ENCODE measurements at places on chromosomes 2 and 18.

DNA sequence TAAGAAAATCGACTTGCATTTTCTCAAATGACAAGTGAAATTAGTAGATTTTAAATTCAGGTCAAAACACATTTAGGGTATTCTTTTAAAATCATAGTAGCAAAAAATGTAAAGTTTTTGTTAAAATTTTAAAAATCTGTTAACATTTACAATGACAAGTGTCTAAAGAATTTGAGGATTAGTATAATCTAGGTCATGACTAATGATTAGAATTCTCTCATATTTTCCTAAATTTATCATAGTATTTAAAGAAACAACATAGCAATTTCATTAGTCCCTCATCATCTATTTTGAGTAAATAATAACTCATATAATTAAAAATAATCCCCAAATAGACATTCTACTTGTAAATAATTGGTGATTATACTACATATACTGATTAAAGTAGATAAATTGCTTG lies 23.6 kb downstream of the THUMPD2 start:
- DNase-seq = no peak

DNA sequence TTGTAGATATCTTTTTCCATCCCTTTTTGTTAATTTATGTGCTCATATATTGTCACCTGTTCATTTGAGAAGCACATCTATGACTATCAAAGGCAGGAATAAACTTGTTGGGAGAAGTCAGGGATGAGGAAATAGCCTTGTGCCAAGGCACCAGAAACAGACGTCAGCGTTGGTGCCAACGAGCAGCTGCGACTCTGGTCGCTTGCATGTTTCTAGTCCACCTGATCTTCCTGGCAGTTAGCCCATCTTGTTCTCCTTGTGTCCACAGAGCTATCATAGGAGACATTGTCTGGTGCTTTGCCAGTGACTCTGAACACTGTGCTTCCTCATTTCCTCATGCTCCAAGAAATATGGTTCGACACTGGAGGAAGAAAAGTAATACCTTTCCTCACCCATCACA lies 374.4 kb downstream of the PTPRM start:
- DNase-seq = no peak

GRCh38 chr18:65938592-65939372 lies 188.0 kb downstream of the CDH7 start:
- no peak for DNase-seq

GRCh38 chr2:132677661-132678060 lies 7.7 kb upstream of the LYPD1 start:
- DNase-seq = no peak

- DNase-seq = no peak
Observed at GRCh38 chr18:74856434-74856833, 258.8 kb downstream of the ZNF407 start.

DNA sequence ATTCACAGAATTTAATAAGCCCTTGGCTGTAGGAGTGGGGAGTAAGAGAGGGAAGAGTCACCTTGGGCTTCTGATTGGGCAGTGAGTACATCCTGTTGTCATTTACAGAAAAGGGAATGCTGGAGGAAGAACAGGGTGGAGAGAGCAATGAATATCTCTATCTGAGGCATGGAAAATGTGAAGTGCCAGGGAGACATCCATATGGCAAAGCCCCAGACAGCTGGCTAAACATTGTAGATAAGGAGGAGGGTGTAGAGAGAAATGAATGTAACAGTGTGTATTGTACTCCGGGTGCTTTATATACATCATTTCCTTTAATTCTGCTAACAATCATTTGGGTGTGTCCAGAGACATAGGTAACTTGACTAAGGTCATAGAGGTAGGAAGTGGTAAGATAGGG lies 103.5 kb downstream of the UPP2 start:
- no peak for DNase-seq

DNA sequence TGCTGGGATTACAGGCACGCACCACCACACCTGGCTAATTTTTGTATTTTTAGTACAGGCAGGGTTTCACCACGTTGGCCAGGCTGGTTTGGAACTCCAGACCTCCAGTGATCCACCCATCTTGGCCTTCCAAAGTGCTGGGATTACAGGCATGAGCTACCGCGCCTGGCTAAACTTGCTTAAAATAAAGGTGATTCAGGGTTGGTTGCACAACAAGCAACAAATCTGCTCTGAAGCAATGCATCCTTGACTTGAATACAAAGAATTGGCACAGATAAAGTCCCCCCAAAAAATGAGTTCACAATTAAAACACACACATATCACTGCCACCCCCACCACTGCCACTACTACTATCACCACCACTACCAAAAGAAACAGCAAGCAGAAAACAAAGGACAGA lies 34.9 kb downstream of the CCDC88A start:
- no peak for DNase-seq

DNA sequence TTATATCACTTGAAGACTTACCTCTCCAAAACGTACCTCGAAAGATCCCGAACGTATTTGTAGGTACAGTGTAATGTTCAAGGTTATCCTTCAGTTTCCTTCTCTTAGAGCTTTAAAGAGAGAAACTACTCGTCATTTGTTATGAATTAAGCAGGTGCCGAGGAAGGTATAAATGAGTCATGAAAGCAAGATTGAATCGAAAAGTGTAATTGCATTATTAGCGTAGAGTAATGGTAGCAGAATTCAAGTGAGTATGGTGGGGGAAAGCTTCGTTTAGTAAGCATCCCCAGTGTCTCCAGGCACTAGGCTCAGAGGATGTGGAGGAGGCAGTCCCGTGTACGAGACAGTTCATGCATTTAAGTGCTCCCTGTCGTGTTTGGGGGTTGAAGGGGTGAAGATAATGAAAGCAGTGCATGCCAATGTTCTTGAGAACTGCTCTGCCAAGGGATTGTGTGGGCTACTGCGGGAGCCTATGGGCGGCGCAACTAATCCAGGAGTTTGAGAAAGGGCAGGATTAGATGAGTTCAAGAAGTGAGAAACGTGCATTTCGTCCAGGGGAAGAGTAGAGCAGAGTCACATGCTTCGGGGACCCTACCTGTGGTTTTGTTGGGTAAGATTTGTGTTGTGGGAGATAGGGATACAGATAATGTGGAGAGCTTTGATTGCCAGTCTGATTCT lies 858 bp downstream of the POLR1B start:
- DNase-seq = no peak

DNA sequence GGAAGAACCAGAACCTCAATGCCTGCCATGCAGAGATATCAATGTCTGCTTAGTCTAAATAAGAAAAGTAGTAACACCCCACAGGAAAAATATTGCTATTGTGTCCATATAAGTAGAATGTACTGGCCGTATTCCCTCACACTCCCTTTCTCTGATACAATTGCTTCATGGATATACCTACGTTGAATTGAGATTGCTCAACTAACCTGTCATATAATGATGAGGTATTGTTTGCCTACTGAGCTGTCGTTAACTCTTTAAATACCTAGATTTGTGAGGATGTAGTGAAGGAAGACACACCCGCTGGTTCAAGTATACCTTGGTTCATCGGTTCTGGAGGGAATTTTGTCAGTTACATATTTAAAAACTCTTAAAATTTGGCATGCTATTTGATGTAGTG lies 480.7 kb upstream of the TCF4 start:
- DNase-seq = no peak

GRCh38 chr2:11396467-11397445 lies 52.3 kb upstream of the ROCK2 start:
- DNase-seq = no peak

GRCh38 chr2:62415019-62415431 lies 91.0 kb downstream of the TMEM17 start:
- DNase-seq = peak; percentile 11

GRCh38 chr18:26555804-26556553 lies 7.6 kb upstream of the KCTD1 start:
- no peak for DNase-seq

DNA sequence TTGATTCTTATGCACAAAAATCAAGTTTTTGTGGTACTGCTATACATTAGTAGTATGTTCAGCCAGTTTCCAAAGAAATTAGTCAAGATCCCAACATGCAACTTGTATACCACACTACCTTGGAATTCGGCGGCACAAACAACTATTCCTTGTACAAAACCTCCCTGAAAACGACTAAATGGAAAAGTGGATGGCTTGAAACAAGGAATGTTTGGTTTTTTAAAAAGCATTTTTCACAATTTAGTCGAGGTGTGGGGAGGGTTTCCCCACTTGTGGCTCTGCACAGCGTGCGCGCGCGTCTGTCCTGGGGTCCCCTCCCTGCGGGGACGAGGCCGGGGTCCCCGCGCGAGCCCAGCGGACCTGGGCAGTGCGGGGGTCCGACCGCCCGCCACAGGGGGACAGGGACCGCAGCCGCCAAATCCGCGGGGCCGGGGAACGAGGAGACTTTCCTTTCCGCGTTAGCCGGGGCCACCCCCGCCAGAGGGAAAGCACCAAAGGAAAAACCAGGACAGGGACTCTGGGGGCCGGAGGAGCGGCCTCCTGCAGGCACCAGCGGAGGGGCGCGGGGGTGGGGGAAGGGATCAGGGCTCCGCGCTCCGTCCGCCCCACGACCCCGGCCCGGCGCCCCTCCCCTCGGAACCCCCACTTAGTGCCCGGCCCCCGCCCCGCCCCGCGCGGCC lies 534 bp upstream of the SOCS6 start:
- no peak for DNase-seq

DNA sequence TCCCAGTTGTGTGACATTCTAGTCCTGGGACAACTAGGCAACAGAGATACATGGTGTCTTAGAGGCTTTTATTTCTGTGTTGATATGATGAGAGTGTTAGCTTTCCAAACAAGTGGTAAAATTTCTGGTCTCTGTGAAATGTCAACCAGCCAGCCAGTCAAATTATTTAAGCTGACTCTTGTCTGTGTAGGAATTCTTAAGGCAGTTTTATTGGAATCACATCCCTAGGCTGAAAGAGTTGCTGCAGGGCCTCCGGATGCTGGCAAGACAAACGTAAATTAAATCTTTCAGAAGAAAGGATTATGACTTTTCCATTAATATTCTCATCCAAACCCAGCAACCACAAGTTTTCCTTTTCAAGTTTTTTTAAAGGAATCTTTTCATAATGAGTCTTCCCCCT lies 44.6 kb downstream of the SERPINB7 start:
- no peak for DNase-seq

GRCh38 chr2:170843656-170844055 lies 27.0 kb downstream of the GAD1 start:
- no peak for DNase-seq

- DNase-seq = no peak
Observed at GRCh38 chr18:37561986-37562385, 3.6 kb downstream of the CELF4 start.

DNA sequence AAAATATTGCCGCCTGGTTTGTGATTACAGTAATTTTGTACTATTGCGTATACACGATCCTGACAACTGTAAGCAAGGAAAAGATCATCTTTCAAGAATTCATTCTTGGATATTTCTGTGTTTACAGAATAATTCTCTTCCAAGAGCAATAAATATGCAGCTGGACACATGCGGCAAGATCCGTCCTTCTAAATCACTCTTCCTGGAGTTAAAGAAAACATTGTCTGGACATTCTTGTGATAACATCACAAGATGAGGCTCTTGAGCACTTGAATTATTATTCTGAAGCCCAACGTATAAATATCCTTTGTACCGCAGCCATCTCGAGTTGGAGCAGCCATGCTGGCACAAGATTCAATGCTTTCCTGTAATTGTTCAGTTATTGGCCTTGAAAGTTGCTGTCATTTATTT lies 9.9 kb downstream of the FHL2 start:
- DNase-seq = no peak

DNA sequence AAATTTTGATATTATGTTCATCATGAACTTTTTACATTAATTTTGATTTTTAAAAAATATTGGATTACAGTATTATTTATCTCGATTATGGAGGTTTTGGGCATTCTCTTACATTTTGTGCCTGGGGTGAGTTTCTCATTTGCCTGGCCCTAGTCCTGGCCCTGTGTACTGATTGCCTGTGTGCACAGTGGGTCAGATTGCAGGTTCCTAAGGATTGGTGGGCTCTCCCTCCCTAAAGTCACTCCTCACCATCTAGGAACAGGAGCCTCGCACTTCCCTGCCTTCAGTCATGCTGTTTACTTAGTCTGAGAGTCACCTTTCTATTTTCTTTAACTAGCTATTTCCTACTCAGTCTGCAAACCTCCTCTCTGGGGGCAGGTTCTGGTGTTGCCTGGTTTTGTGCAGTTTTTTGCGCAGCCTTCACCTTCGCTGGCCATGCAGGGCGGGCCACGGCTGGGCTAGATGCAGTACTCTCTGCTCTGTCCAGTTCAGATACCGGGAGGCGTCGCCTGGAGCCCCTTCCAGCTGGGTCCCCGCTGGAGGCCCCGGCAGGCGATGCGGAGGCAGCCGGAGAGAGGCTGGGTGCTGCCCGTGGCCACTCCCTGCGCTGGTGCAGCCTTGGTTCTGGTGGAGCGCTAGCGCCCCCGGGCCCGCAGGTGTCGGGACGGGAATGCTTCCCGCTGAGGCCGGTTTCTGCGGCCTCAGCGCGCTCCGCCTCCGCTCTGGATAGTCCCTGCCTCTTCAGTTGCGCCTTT lies 23.3 kb upstream of the MC5R start:
- DNase-seq = peak; percentile 34

All from CD4-positive, alpha-beta T cell treated with Interleukin-12 subunit alpha and Interleukin-12 subunit beta, for 1 hour (primary cell).